CD4-positive, CD25-positive, alpha-beta regulatory T cell (primary cell): ENCODE measurements at places on chromosomes 6 and 20. TPM values are rescaled to one million over a fixed set of nuclear protein-coding genes. Genes with fewer than 3 reads are reported as not detected.

- no peak for DNase-seq
Measured at GRCh38 chr20:834151-834746, 734 bp downstream of the FAM110A start.

DNA sequence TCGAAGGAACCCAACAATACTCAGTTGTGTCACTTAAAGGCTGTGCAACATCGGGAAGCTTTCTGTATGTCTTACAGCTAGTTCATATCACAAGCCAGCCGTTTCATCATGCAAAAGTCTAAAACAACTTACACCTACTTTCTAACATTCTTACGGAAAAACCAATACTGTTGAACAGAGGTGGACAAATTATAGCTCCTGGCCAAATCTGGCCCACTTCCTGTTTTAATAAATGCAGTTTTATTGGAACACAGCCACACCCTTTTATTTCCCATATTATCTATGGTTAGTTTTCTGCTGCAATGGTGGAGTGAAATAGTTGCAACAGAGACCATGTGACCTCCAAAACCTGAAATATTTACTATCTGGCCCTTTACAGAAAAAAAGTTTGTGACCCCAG is 46.6 kb downstream of the MYB start:
- no peak for DNase-seq

- no peak for DNase-seq
Measured at GRCh38 chr20:23086931-23087411, 847 bp upstream of the CD93 start.

Gene C20orf202
- not detected for polyA plus RNA-seq

Gene SAPCD1
- not detected for polyA plus RNA-seq
